AG20443 (cell line): ENCODE measurements at places on chromosomes 2 and 18.

DNA sequence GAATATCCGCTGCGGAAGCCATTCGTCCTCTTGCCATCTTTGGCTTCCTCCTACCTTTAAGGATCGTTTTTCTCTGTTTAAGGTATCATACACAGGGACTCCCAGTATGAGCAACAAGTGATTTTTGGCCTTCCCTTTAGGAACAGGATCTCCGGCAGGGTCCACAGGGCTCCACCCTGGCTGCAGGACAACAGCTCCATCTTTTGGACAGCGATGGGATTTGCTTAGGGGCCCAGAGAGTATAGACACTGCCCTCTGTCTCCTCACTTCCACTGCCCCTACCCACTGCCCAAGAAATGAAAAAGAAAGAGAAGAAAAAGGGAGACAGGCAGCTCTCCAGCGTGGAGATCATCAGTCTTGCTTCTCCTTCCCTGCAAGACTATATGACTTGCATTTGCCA lies 224.5 kb downstream of the UXS1 start:
- DNase-seq: no peak

DNA sequence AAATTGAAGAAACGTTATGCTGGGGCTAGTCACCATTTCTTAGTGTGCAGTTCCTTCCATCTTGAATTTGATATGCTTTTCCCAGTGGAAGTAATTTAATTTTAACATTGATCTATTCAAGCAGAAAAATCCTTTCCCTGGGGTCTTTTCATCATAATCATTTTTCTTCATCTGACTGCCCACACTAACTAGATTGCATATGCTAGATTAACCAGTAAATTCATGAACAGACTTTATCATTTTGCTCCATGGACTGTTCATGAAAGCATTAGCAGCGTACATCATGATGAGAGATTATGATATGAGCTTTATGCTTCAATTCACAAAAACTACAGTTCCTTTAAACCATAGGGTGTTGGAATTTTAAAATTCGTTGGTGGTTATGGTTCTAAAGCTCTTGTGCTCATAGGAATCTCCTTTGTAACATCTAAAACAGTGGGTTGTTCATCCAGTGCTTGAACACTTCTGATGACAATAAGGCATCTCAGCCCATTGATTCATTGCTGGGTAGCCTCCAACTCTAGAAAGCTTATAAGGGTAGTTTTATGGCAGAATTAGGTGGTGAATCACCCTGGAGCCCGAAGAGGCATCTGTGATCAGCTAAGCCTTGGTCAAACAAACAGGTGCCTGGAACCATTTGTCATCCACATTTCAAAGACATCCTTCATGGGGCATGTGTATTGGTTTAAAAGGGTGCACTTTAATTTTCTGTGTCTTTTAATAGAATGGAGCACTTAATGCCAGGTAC lies 77.2 kb upstream of the NDUFV2 start:
- DNase-seq: peak; percentile 55

DNA sequence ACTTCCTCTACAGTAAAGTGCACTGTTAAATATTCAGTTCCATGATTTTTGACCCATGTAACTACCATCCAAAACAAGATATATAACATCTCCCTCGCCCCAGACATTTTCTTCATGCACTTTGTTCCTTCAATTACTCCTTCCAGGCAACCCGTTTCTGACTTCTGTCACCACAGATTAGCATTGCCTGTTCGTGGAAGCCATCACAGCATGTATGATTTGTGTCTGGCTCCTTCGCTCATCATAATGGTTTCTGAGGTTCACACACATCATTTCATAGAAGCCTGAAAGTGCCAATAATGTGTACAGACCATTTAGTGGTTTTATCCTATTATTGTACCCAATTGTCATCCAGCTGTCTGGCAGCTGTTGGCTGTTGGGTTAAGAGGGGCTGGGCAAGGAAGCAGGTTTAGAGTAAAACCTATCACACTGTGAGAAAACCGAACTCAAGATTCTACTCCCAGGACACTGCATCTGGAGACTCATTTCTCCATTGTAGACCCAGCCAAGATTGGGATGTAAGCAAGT lies 16.1 kb downstream of the ARHGAP28 start:
- no peak for DNase-seq

GRCh38 chr2:59182249-59182648 lies 941.1 kb upstream of the FANCL start:
- DNase-seq: peak; percentile 43

DNA sequence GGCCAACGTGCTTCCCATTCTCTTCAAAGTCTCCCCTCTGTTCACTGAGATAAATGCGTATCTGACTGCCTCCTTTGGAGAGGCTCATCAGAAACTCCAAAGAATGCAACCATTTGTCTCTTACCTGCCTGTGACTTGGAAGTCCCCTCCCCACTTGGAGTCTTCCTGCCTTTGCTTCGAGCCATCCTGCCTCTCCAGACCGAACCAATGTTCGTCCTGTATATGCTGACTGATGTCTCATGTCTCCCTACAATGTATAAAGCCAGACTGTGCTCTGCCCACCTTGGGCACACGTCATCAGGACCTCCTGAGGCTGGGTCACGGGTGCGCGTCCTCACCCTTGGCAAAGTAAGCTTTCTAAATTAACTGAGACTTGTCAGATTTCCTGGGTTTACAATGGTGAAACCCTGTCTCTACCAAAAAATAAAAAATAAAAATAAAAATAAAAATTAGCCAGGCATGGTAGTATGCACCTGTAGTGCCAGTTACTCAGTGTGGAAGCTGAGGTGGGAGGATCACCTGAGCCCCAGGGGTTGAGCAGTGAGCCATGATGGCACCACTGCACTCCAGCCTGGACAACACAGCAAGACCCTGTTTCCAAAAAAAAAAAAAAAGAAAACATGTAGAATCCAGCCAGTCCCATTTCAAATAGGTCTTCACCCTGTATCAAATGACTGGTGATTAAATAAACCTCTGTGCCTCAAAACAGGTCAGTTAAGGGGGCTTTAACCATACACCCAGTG lies 29.0 kb downstream of the HDLBP start:
- DNase-seq: no peak

DNA sequence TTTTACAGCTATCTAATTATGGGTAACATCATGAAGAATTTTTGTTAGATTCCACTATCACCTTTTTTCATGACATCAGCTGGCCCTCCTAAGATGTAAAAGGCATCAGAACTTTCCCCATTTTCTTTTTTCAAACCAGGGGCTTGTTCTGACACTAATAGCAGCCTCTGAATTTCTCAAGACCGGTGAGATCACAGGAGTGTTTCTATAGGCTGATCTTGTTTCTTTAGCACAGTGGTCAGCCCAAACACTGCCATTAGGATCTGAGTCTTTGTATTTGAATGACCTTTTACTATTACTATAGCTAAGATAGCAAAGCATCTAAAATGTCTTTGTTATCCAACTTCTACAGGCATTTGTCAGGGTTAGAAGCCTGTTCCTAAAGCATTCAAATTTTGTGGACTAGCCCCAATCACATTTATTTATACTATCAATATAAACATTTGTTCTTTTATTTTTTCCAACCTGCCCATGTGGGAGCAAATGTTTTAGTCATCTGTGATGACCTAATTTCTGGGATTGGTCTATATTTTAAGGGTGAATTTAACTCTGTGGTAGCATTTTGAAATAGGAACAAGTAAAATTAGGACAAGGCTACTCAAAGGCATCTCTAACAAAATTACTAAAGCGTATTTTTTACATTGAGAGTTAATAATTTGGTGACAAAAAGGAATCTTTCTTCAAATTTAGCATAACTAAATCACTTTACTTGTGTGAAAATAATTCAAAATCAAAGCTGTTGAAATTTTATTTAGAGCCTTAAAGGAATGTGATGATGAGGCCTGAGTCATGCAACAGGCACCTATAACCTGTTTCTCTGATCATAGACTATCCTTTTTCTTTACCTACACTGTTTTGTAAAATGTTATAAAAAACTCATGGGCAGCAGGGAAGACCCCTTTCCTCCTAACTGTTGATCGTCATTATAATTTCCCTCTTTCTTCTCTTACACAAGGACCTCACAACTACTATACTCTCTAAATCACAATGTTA lies 39.3 kb downstream of the ZAP70 start:
- DNase-seq: no peak
